ENCODE measurements at places on chromosomes 7 and 10.

GRCh38 chr10:102334101-102334500 lies 61.4 kb upstream of the NFKB2 start:
- no peak for DNase-seq

DNA sequence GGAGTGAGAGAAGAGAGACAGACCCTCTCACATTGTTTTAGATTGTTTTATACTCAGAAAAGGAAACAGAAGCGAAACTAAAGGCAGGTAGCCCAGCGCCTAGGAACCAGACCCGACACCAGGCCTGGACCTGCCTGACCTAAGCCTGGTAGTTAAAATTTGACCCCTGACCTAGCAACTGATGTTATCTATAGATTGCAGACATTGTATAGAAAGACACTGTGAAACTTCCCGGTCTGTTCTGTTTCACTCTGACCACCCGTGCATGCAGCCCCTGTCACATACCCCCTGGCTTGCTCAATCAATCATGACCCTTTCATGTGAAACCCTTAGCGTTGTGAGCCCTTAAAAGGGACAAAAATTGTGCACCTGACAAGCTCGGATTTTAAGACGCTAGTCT lies 31.6 kb downstream of the VIPR2 start:
- no peak for DNase-seq

DNA sequence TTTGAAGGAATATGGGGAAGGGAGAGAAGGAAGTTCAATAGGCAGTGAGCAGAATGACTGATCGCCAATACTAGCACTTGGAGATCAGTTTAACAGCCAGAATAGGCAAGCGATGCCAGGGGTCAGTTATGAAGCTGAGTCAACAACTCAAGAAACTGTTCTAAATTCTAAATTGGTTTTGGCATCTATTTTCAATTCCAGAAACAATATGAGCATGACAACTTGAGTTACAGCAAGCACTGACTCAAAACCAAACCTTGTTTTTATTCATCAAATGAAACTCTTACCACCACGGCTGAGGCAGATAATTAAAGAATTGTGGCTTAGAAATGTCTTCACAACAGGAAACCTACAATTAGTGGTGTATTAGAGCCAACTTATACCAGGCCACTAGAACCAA lies 180.5 kb upstream of the ASAH2 start:
- no peak for DNase-seq

DNA sequence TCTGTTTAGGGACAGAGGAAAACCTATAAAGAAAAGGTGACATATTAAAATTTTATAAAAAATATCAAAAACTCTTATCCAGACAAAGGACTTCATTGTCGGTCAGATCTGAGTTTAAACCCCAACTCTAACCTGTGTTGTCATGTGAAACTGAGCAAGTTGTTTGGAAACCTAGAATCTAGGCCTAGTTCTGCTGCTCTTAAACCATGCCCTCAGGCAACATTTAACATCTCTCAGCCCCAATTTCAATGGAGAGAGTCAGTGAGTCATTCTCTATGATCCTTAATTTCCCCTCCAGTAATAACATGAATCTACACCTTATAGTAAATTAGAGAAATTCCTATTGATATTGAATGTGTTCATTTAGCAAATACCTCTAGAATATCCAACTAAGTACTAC lies 192.3 kb downstream of the IMMP2L start:
- no peak for DNase-seq

DNA sequence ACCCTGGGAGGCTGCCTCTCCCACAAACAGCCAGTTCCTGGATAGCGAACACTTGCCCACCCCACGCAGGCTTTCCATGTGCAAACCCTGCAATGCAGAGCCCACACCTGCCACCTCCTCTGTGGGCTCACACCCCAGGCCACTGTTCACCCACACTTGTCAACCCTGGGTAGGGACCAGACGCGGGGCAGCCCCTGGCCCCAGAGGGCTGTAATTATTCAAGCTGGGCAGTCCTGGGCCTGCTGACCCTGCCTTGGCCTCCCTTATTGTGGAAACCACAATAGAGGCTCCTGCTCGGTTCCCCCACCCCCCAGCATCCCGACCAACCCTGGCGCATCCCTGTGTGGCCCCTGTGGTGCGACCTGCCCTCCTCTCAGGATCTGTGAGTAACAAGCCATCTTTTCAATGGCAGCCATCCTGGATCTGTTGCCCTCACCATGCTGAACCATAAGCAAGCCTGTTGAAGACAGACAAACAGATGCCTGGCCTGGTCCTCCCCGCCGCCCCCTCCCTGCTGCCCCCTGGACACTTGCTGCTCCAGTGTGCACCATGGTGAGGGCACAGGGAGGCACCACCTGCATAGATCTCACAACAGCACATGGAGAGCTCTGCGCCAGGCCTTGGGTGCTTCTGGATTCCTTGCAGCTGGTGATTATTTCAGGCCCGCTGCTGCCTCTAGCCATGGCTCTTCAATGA lies 15.8 kb upstream of the UBE3C start:
- DNase-seq: no peak

- no peak for DNase-seq
These were observed 735.1 kb upstream of the SORCS1 start for GRCh38 chr10:107899502-107900062.

DNA sequence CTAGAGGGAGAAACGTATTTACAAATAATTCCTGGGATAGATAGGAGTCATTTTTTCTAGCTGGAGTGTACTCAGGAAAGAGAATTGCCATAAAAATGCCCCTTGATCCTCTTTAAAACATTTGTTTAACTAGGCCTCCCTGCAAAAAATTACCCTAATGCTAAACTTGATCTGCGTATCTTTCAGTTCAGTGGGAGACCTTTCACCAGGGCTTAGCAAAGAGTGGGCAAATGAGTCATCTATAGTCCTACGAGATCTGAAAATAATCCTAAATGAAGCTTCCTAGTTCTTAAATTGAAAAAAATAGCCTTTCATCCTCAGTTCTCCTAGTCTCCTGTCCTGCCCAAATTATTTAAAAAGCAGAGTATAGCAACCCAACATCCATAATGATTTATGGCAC lies 198.6 kb upstream of the FRMD4A start:
- DNase-seq: no peak

Data from stimulated activated CD8-positive, alpha-beta memory T cell treated with anti-CD3 and anti-CD28 coated beads, Interleukin-7, amount 100 ng/mL, for 1 hour (primary cell).